ENCODE measurements at places on chromosomes 16 and 17. TPM values are rescaled to one million over a fixed set of nuclear protein-coding genes. Genes with fewer than 3 reads are reported as not detected.

The MYH1 gene
- not detected for total RNA-seq

The SMIM36 gene
- not detected for total RNA-seq

The PIPOX gene
- 34.2 TPM for total RNA-seq

The TBC1D3G gene
- total RNA-seq: not detected
